ENCODE measurements at places on chromosomes 2 and 18.

DNA sequence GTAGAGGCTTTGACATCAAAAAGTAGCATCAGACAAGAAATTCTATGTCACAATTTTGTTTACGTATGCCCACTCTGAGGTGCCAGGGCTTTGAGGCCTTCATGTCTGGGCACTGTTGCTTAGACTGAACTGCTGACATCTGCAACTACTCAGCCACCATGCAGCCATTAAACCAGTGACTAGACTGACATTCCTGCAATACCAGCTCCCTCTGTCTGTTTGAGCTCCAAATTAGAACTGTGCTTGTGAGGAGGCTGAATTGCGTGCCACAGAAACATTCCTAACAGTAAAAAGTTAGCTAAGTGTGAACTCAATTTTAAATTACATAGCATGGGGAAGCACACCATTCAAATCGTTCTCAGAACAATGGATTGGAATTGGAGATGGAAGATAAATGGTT, 163.2 kb downstream of the INSIG2 start:
- DNase-seq = no peak

DNA sequence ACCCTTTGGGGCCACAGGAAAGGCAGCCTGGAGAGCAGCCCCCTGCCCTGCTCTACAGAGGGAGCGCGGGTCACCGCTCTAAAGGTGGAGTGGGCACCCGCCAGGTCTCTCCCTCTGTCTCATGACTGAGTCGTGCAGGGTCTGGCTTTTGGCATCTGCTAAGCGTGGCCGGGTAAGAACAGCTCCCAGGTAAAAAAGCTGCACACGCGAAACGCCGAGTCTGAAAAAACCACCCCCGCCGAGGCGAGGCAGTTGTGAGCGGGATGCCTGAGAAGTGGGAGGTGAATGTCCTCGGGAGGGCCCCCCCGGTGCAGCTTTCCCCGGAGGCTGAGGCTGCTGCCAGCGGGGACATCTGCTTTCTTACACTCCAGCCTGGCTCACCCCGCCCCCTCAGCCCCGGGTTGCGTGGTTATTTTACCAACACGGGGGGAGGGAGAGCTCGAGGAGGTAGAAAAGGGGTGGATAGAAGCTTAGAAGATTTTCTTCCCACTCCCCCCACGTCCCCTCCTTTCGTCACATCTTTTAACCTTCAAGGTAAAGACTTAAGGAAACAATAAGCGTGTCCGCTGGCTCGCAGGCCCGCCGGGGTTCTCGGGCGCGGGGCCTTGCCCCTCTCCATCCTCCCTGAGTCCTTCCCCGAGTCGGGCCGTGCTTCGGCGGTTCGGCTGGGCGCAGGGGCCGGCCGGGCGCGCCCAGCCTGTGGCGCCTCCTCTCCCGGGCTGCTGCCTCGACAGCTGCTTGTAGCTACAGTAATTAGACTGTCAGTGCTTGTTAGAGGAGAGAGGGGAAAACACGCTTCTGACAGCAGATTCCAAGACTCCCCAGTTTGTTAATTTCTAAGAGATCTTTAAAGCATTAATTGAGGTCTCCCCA, 70.6 kb upstream of the PSMD14 start:
- no peak for DNase-seq

- no peak for DNase-seq
These were observed 1579.5 kb downstream of the LRP1B start for GRCh38 chr2:140551287-140551686.

DNA sequence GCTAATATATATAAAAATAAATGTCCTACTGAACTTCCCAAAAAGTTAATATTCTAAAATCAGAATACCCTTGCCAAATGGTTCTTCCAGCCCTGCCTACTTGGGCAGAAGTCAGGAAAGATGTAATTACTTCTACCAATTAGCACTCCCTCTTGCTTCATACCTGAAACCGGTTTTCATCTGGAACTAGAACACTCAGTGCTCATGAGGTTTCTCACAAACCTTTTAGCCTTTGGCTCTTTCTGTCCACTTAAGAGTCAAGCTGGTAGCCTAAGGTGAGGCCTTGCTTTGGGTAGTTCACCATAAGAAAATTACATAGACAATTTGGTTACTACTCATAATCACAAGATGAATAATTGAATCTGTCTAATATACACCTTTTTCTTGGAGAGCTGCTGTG, 4.1 kb downstream of the DSG3 start:
- no peak for DNase-seq

- DNase-seq = no peak
These were observed 70.8 kb upstream of the LPIN2 start for GRCh38 chr18:3083766-3084165.

- no peak for DNase-seq
These were observed 15.2 kb upstream of the MAP4K4 start for GRCh38 chr2:101682311-101682710.

GRCh38 chr2:201709747-201710146, 11.3 kb upstream of the MPP4 start:
- DNase-seq = no peak

GRCh38 chr2:142734770-142735169, 142.7 kb upstream of the KYNU start:
- no peak for DNase-seq

DNA sequence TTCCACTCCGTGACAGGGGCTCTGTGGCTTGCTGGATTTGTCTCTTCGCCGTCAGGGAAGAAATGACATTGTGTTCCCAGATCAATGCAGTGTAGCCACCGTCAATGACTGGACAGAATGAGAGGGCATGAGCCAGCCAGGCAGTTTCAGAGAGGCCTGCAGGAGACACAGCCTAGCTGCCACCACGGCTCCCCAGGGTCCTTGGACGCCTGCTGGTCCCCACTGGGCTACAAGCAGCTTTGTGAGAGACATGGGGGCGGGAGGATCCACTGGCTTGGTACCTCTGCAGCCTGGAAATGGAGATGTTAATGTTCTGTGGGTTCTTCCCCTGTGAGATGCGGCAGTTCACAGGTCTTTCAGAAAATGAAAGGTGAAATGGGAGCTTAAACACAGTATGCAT, 12.1 kb upstream of the AMER3 start:
- DNase-seq = no peak

- no peak for DNase-seq
These were observed 9.3 kb downstream of the MITD1 start for GRCh38 chr2:99171377-99172140.

- DNase-seq = no peak
These were observed 216.5 kb upstream of the FN1 start for GRCh38 chr2:215652388-215652787.

DNA sequence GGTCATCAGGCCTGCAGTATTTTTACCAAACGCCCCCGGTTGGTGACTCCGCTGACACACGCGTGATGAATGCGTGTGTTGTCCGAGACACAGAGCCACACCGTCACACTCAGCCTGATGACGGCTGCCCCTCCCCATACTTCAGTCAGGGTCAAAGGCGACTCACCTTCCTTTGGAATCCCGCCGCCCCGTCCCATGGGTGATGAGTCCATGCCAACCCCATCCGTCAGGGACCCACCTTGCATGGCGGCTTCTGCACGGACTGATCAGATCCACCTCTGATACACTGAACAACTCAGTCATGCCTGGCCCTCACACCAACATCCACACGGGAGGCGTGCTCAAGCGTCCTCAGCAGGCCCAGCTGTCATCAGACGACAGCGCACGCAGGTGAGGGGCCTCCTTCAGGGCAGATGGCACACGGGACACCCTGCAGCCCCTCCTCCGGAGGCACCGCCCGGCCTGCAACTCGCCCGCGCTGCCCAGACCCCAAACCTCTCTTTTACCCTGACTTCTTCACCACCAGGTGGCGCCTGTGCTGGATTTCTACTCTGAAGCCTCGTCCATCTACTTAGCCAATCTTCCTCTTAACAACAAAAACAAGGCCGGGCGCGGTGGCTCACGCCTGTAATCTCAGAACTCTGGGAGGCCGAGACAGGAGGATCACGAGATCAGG, 89.2 kb downstream of the ZNF516 start:
- DNase-seq = no peak

DNA sequence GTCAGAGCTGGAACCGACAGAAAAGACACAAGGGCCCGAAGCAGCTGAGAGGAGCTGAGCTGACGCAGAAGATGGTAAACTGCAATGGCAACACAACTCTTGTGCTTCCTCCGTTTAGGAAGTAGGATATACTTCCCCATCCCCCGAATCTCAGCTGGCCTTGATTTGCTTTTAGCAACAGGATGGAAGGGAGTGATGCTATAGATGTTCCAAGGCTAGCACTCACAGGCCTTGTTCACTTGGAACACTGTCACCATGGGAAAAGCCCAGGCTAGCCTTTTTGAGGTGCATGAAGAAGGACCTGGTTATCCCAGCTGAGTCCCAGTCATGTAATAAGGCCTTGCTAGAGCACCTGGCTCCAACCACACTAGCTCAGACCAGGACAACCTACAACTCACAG, 26.0 kb downstream of the STAT1 start:
- no peak for DNase-seq

GRCh38 chr2:120939595-120940318, 204.1 kb downstream of the GLI2 start:
- DNase-seq = no peak

DNA sequence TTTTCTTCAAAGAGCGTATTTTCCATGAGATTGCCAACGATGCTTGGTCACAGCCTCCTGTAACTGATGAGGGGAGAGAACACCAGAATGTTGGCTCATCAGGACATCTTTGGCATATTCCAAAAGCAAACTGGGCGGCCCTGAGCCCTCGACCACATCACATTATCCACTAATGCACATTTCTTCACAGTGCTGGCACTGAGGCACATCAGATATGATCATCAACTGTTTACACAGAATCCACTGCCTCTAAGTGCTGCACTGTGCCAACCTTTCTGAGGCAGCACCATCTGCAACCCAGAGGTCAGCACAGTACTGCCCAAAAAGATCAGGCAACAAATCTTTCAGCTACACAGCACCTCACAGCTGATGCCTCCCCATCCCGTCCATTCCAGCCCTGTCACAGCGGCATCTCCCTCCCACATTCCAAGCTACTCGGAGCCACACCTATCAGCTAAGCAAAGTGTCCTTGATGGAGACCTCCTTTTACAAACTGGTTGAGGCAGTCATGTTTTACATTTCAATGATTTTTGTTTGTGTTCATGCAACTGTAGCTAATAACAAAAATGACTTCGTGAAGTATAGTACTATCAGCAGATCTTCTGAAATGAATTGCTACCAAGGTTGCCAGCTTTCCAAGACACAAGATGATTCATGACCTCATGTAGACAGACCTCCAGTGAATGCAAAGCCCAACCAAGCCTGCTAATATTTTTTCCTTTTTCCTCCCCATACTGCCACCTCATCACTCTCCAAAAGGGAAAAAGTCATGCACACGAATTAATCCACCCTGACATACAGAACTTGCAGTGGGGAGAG, 32.3 kb downstream of the MYO5B start:
- no peak for DNase-seq

DNA sequence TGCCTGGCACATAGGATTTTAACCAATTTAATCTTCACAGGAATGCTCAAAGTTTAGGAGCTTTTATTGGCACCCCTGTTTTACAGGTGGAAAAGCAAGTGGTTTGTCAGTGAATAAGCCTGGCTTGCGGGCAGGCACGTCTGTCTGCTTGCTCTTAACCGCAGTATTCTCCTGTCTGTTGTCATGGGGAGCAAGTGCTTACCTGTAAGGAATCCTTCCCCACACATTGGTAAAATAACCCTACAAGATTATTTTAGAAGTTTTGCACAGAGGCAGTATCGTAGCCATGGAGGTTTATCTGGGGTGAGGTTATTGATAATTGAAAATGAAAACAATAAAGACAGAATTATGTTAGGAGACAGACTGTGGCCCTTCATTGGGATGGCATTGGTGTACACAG, 174.9 kb downstream of the AGAP1 start:
- no peak for DNase-seq

GRCh38 chr2:168969865-168970264, 61.3 kb downstream of the ABCB11 start:
- DNase-seq = no peak

DNA sequence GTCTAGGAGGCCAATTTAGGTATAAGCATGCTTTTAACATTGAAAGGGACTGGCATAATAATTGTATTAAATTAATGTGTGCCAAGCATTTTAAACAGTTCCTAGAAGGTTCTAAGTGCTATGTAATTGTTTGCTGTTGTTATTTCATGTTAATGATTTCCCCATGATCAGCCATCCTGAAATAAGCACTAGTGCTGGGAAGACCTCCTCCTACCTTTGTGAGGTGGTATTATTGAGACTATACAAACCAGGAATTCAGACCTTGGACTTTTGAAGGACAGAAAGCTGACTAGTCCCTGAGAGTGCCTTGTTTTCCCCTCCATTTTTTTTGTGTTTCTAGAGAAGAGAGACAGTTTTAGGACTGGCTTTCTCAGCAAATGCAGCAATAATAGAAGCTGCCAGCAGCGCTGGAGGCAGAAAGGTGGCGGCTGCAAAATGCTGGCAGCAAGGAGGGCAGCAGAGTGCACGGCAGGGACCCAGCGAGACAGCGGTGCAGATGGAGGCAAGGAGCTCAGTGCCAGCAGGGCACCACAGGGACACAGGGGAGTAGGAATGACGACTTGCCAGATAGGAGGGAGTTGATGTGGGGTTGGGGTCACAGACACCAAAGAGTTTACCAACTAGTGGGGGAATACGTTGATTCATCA, 25.3 kb downstream of the NABP1 start:
- DNase-seq = no peak

DNA sequence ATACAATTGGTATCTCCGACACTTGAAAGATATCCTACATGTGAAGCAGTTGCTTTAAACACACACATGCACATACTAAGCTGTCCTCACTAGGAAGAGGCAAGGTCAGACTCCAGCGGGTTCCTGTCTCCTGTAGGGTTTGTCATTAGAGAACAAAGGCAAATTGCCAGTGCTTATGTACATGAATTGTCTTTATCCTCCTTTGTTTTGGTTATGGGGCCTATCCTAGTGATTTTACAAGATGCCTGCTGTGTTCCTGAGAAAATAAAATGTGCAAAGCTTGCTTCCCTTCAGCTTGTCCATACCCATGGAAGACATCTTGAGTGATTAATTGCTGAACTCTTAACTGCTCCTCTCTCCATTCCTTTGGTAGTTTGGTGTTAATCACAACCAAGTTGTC, 86.7 kb upstream of the SLC39A10 start:
- no peak for DNase-seq
